A549 treated with RU486 at 1 μM for 4 hours (cell line): ENCODE measurements at places on chromosomes 4 and X. TPM values are rescaled to one million over a fixed set of nuclear protein-coding genes. Genes with fewer than 3 reads are reported as not detected.

NKX3-2 gene
- 0.09 to 0.19 TPM (median 0.14 TPM) in 5 replicates for total RNA-seq

IL13RA1 gene
- total RNA-seq = 30.3 to 60.9 TPM (median 55.2 TPM) in 5 replicates

KDM6A gene
- total RNA-seq = 9.2 to 14.1 TPM (median 13.8 TPM) in 5 replicates

JAKMIP1 gene
- total RNA-seq = not detected in 5 replicates

PCYT1B gene
- total RNA-seq = not detected in 5 replicates

SH2D1A gene
- total RNA-seq = not detected in 5 replicates
